ENCODE measurements at places on chromosomes 2 and 18. TPM values are rescaled to one million over a fixed set of nuclear protein-coding genes. Genes with fewer than 3 reads are reported as not detected.

GRCh38 chr2:200377355-200378336 lies 71.2 kb downstream of the SPATS2L start:
- peak overlapping the region; percentile 65 for H3K27ac ChIP-seq
- no peak overlapping the region for H3K4me3 ChIP-seq
- H3K36me3 ChIP-seq, result peaks cover 12% of the 10 kb centered on the region
- no peak for DNase-seq

DNA sequence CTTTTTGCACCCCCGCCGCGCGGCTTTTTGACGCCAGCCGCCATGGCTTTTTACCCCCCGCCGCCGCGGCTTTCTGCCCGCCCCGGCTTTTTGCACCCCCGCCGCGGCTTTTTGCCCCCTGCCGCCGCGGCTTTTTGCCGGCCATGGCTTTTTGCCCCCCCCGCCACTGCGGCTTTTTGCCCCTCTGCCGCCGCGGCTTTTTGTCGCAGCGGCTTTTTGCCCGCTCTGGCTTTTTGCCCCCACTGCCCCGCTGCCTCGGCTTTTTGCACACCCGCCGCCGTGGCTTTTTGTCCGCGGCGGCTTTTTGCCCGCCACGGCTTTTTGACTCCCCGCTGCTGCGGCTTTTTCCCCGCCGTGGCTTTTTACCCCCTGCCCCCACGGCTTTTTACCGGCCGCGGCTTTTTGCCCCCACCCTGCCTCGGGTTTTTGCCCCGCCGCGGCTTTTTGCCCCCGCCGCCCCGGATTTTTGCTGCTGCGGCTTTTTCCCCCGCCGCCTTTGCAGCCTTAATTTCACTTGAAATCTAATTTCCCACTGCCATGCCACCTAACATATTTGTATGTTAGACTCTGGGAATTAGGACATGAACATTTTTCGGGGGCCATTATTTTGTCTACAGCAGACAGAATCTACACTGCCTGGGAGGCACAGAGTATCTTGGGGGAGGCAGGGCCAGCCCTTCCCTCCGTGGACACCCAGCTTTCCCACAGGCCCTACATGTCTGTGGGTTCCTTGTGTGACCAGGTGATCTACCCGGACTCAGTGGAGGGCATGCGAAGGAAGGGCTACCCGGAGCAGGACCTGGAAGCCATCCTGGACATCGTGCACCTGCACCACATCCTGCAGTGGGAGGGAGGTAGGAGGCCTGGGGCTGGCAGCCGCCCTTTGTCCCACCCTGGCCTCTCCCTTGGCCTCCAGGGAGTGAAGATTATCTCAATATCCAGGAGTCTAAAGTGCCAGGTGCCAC lies 3031.0 kb upstream of the TEKT4 start:
- no peak for DNase-seq
- peaks cover 9% of the 10 kb centered on the region for H3K27me3 ChIP-seq
- H3K4me1 ChIP-seq, result no peaks in the 10 kb centered on the region
- H3K27ac ChIP-seq, result no peak overlapping the region

AQP12A gene
- total RNA-seq, result not detected

COL5A2 gene
- total RNA-seq, result 1,030 TPM
